ENCODE measurements at places on chromosomes 12 and 14.
A peak's percentile ranks its signal among the peaks of the same experiment; 100 is the strongest.

DNA sequence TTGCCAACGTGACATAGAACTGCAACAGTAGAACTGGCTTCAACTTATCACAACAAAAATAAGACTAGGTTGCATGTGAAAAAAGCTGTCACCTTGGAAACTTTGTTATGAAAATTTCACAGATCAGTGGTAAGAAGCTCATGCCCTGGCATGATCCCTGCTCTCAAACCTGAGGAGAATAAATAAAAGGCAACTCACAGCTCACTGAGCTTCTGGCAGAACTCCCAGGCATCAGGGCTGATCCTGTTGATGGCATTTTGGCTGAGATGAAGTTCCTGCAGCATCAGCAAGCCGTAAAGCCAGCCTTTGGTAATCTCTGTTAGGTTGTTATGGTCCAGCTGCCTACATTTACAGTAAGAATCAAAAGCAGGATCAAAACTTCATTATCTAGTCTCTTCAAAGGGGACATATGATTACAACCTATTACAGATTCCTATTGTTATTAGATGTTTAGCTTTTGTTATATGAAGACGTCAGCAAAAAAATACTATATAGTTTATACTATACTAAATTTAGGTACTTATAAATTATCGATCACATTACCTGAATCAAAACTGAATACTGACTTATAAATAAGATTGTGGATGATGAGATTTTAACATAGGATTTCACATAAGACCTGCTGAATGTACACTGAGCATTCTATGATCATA, 32.0 kb downstream of the LRIG3 start:
- peak; percentile 7 for DNase-seq

- DNase-seq = no peak
Measured at GRCh38 chr14:35124127-35124526, 1.8 kb downstream of the PRORP start.

DNA sequence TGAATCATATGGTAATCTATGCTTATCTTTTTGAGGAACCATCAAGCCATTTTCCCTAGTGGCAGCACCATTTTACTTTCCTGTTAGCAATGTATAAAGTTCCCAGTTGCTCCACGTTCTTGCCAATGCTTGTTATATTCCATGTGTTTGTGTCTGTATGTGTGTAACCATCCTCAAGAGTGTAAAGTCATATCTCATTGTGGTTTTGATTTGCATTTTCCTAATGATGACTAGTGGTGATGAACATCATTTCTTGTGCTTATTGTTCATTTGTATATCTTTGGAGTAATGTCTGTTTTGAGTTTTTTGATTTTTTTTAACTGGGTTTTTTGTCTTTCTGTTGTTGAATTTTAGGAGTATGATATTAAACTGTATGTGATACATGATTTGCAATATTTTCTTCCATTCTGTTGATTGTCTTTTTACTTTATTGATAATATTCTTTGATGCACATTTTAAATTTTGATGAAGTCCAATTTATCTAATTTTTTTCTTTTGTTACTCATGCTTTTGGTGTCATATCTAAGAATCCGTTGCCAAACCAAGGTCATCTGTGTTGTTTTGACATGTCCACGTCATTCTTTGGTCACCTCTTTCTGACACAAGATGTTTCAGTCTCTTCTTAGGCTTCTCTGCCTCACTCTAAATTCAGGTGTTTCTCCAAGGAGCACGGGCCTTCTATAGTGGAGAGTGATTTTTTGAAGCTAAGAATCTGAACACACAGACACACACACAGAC, 36.1 kb downstream of the PPHLN1 start:
- DNase-seq = no peak

DNA sequence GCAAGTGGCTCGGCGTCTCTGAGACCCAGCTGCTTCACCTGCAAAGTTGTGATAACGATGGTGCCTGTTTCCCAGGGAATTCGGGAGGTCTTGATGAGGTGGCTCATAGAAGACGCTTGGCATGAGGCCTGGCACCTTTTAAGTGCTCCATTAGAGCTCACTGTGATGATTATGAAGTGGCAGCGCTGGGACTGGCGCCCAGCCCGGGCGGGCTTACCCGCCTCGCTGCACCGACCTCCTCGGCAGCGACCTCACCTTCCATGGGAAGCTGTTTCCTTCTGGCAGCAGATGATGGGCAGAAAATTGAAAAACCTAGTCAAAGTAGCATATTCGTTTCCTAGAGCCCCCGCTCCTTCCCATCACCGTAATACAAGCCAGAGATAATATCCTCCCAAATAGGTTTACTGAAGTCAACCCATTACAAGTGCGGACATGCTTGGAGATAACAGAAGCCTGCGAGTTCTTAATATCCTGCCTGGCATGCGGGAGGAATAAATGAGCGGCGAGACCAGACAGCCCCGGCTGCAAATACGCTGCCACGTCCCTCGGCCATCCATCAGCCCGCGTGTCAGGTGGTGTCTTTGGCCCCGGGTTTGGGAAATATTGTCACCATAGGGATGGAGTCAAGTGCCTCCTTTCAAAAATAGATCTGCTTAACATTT, 35.2 kb upstream of the DLK1 start:
- no peak for DNase-seq

- DNase-seq = peak; percentile 83
Measured at GRCh38 chr12:124727264-124727800, 136.3 kb downstream of the SCARB1 start.

DNA sequence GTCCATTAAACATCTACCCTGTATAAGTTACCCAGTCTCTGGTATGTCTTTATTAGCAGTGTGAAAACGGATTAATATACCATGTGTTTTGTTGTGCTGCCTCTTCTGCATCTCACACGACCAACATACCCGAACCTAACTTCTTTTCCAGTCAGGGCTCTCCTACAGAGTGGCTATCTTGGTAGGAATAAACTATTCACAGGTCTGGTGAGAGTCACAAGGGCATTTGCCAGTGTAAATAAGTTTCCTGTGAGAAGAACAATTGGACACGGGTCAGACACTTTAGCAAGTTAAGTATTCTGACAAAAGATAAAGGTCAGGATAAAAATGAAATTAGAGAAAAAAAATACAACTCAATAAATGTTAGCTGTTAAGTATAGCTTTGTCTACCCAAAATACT, 60.9 kb downstream of the MYF5 start:
- no peak for DNase-seq

- peak; percentile 72 for DNase-seq
Measured at GRCh38 chr14:33938131-33938949, 12.5 kb downstream of the EGLN3 start.

- no peak for DNase-seq
Measured at GRCh38 chr14:93824518-93825234, 36.4 kb upstream of the PRIMA1 start.

DNA sequence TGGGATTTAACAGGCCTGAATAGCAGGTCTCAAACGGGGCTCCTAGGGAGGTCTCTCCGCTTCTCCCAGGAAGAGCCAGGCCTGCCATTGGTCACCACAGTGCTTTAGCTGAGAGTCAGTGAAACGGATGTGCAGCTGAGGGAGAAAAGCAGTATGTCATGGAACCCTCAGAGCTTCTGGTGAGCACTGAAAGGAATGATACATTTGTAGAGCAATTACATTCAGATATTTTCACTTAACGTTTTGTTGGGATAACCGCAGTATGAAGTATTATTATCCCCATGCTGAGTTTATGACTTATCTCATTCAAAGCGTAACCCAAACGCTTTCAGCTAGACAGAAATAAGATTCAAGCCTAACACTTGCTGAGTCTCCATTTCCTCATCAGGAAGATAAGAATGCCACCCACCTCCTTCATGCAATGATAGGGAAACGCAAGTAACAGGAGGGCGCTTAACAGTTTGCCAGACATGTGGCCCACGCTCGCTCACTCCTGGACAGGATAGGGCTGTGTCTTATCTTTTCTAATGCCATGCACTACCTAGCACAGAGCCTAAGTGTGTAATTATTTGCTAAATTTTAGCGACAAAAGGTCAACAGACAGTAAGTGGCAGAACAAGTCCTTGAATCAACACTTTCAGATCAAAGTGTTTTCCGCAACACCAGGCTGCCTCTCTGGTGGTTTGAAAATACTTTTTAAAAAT, 28.2 kb downstream of the DAD1 start:
- no peak for DNase-seq

GRCh38 chr14:75662966-75663365, 1.9 kb downstream of the TTLL5 start:
- no peak for DNase-seq

- DNase-seq = no peak
Measured at GRCh38 chr12:115583591-115583990, 693.9 kb downstream of the MED13L start.

DNA sequence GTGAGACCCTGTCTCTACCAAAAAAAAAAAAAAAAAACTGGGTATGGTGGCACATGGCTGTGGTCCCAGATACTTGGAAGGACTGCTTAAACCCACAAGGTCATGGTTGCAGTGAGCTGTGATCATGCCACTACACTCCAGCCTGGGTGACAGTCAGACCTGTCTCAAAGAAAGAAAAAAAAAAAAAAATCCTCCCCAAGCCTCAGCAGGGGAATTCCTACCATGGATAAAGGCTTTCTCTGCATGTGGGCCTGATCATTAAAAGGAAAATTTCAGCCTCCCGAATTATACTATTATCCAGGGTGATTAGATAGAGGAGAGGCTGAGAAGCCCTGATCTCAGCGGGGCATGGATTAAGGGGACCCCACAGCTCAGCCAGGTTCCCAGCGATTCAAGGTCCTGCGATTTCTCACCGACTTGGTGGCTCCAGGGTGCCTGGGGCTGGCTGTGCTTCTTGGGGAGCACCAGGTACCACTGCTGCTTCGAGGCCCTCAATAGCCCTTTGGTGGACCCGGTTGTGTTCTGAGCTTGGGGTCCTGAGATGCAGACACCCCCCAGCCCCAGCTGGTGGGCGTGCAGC, 5.6 kb downstream of the SH2B3 start:
- DNase-seq = no peak

- no peak for DNase-seq
Measured at GRCh38 chr12:11731455-11731854, 82.0 kb downstream of the ETV6 start.

GRCh38 chr14:72758420-72758819, 135.5 kb downstream of the DPF3 start:
- no peak for DNase-seq

DNA sequence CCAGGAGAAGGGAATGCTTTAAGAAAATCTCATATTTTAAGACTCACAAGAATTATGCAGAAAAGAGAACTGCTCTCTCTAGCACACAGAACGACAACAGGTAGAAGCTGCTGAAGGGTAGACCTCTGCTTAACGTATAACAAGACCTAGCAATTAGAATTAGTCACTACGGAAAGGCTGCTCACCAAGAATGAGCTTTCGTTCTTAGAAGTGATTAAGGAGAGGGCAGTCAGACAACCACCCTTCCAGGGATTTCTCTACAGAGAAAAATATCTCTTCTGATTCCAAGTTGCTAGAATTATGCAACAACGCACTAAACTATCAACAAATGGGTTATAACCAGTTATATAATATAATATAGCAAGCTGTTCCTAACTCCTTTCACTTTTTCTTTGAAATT, 18.6 kb downstream of the LRIG3 start:
- no peak for DNase-seq

DNA sequence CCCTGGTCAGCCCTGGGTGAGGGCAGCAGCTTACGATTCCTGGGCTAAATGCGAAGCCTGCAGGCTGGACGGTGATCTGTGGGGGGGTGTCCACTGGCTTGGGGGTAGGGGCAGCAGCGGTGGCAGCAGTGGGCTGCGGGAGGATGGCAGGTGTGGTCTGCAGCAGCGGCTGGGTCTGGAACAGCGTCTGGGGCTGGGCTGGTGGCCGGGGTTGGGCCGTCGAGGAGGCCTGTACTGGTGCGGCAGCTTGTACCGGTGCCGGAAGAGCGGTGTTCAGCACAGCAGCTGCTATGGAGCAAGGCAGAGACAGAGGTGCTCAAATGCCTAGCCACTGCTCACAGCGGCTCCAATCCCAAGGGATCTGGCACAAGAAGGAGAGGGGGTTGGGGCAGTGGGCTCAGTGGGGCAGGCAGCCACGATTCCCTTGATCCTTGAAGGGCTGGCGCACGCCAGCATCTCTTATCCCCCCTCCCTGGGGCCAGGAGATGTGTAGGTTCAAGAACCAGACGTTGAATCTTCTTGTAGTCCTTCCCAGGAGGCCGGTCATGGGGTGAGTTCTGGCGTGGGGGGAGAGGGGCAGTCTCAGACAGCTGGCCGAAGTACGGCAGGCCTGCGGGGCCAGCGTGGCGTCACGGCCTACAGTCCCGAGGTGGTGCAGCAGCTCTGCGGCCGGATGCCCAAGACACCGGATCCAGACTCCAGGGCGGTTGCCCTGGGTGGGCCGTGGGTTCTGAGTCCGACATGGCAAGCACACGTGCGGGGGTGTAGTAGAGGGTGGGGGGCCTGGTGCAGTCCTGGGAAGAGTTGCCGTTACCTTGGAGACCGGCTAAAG, 19.9 kb downstream of the POU6F1 start:
- DNase-seq = no peak

DNA sequence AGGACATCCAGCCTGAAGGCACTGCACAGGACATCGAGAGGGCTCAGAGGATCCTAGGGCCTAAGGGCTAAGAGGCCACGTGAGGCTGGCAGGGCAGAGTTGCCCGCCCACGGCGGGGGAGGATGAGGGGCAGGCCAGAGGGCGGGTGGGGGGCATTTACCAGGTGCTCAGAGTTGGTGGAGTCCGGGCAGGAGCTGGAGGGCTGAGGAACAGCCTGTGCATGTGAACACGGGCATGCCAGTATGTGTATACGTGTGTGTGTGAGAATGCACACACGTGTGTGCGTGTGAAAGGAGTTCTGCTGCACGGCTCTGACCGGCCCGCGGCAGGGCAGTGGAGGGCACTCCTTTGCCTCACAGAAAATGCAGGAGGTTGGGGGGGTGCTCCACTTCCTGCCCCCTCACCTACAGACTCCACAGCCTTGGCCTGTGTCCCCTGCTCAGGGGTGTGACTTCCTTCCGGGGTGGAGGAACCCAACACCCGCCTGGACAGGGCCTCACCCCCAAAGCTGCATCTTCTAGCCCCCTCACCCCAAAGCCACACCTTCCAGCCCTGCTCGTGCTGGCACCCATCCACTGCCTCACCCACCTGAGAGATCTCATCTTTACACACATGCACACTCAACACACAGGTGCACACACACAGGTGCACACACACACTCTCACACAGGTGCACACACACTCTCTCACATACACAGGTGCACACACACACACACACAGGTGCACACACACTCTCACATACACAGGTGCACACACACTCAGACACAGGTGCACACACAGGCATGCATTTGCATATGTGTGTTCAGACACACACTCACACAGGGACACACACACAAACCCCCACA, 11.8 kb upstream of the GPR132 start:
- no peak for DNase-seq

- no peak for DNase-seq
Measured at GRCh38 chr12:87117526-87117925, 861.3 kb upstream of the MGAT4C start.

- no peak for DNase-seq
Measured at GRCh38 chr12:50195832-50196231, 28.7 kb upstream of the CERS5 start.
